Stimulated activated naive B cell treated with anti-CD40 and anti-IgM and Interleukin-4, amounts not matched to agents 10 μg/mL and 1 μg/mL and 100 μg/mL, for 72 hours (primary cell): ENCODE measurements at places on chromosomes 6 and 20.

- no peak for DNase-seq
These were observed 75.5 kb upstream of the ELOVL5 start for GRCh38 chr6:53424300-53424699.

- no peak for DNase-seq
These were observed 421.1 kb upstream of the AGPAT4 start for GRCh38 chr6:161694995-161695394.

GRCh38 chr20:44112889-44113617 is 73.9 kb downstream of the JPH2 start:
- no peak for DNase-seq

DNA sequence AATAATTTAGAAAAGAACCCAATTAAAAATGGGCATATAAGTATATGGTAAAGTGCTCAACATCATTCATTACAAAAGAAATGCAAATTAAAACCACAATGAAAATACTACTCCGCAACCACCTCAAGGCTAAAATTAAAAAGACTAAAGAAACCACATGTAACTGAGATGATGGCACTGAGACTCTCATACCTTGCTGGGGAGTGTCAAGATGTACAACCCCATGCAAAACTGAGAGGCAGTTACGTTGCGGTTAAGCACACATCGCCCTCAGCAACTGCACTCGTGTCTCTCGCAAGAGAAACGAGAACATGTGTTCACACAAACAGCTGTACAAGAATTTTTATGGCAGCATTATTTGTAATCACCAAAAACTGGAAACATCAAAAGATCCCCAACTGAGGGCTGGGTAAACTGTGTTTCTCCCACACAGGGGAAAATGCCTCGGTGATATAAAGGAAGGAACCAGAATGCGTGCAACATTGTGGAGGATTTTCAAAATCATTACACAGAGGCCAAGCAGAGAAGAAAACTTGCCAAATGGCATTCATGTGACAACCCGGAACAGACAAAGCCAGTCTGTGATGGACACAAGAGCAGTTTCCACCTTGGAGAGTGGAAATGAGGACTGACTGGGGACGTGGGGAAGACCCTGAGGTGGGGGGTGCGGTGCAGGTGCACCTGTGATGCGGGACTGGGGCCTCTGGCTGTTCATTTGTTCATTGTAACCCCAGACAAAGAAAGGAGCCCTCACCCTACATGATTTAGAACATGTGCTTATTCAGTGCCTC is 144.9 kb downstream of the WDR27 start:
- no peak for DNase-seq

DNA sequence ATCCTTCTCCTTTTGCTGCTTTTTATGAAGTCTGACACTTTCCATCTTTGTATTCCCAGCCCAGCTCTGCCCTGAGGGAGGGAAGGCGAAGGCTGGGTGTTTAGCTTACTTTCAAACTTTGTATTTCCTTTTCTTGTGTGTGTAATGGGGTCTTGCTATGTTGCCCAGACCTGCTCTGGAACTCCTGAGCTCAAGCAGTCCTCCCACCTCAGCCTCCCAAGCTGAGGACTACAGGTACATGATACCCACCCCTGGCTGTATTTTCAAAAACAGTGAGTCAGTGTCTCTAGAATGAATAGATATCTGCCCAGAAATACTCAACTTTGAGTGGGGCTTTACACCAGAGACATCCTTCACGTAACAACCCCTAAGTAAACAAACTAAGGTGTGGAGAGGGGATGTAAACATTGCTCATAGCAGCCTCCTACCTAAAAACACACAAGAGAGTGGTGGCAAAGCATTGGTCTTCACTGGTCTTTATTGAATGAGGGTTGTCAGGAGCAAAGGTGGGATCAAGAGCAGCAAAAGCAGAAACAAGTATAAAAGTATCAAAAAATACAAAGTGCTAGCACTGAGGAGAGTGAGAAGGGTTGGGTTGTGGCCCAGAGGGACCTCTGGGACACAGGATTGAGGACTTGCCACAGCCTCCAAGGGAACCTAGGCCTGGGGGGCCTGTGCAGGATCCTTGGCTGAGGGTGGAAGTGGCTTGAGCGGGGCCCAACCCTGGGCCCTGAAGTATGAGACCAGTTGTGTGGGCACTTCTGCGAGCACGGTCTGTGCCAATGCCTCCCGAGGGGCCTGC is 10.2 kb downstream of the SPAG4 start:
- no peak for DNase-seq
